Activated CD4-positive, alpha-beta memory T cell treated with anti-CD3 and anti-CD28 coated beads, Interleukin-2, amount 10 ng/mL, durations not matched to agents 7 days and 5 days (primary cell): ENCODE measurements at places on chromosomes 5 and 9. TPM values are rescaled to one million over a fixed set of nuclear protein-coding genes. Genes with fewer than 3 reads are reported as not detected.
A peak's percentile ranks its signal among the peaks of the same experiment; 100 is the strongest.

The ZBED3 gene
- total RNA-seq: 0.85 TPM

GRCh38 chr5:5276430-5276829 lies 136.3 kb downstream of the ADAMTS16 start:
- DNase-seq: no peak

DNA sequence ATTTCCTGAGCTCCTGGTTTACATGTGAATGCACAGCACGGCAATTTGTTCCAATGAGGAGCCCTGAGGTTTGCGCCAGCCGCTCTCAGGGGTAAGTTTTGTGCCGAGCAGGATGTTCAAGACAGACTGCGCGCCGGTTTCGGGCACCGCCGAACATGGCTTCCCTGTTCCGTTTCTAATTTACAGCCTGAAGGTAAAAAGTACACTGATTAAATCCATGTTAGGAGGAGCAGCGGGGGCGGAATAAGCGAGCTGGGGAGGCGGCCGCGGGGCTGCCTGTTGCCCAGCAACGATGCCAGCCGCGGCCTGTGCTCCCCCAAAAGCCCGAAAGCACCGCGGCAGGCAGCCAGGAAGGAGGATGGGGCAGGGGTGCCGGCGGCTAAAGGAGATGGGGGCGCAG lies 6.4 kb downstream of the SOWAHA start:
- no peak for DNase-seq

The HAPLN1 gene
- total RNA-seq: not detected

DNA sequence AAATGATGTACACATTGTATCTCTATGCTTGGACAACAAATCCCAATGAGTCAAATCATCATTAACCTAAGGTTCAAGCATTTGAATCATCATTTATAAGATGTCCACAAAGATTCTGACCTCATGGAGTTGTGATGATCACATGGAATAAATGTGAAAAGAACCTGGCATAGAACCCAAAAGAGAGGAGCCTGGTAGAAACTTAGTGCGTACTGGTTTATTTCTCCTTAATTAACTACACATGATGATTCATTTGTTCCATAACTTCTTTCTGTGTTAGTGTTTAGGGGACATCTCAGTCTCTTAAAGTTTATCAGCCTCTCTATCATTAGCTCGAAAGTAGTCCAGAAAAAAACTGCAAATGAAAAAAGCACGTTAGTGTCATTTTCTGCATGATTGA lies 411.6 kb downstream of the BRINP1 start:
- no peak for DNase-seq

GRCh38 chr5:77558266-77558665 lies 66.2 kb upstream of the WDR41 start:
- DNase-seq: no peak

GRCh38 chr9:127608104-127608966 lies 3.7 kb upstream of the STXBP1 start:
- peak; percentile 79 for DNase-seq

The ANKRD20A1 gene
- 3.6 TPM for total RNA-seq

- no peak for DNase-seq
These were observed 338.1 kb upstream of the MSX2 start for GRCh38 chr5:174386306-174386705.

DNA sequence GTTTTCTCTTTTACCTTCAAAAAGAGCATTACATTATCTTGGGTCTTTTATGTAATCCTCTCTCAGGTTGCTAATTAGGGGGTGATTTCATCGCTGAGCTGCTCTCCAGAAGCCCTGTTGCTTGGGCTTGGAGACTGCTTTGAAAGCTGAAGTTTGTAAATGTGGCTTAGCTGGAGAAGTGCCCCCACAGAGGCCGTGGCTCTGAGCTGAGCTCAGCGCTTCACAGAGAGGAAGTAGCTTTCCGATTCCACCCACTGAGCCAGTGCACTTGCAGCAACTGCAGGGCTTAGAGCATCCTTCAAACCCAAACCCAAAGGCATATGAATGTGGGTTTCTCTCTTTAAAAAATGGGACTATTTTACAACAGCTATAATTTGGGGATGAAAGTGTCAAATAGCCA lies 13.7 kb upstream of the NXNL2 start:
- DNase-seq: no peak

- no peak for DNase-seq
These were observed 32.2 kb downstream of the ZNF131 start for GRCh38 chr5:43152946-43153345.

DNA sequence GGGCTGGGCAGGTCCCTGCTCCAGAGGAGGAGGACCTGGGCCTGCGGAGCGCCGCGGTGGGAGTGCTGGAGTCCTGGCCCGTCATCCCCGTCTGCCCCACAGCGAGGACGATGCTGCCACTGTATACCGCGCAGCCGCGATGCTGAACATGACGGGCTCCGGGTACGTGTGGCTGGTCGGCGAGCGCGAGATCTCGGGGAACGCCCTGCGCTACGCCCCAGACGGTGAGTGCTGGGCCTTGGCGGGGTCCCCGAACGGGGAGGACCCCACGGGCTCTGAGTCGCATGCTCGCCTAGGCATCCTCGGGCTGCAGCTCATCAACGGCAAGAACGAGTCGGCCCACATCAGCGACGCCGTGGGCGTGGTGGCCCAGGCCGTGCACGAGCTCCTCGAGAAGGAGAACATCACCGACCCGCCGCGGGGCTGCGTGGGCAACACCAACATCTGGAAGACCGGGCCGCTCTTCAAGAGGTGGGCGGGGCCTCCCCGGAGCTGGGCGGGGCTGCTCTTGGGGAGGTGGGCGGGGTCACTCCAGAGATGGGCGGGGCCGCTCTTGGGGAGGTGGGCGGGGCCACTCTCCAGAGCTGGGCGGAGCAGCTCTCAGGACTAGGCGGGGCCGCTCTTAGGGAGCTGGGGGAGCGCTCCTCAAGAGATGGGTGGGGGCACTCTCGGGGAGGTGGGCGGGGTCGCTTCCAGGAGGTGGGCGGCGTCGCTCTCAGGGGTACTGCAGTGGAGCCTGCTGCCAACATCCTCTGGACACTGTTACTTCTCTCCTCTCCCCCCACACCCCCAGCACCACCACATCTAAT lies 13.1 kb downstream of the LRRC26 start:
- peak; percentile 67 for DNase-seq

DNA sequence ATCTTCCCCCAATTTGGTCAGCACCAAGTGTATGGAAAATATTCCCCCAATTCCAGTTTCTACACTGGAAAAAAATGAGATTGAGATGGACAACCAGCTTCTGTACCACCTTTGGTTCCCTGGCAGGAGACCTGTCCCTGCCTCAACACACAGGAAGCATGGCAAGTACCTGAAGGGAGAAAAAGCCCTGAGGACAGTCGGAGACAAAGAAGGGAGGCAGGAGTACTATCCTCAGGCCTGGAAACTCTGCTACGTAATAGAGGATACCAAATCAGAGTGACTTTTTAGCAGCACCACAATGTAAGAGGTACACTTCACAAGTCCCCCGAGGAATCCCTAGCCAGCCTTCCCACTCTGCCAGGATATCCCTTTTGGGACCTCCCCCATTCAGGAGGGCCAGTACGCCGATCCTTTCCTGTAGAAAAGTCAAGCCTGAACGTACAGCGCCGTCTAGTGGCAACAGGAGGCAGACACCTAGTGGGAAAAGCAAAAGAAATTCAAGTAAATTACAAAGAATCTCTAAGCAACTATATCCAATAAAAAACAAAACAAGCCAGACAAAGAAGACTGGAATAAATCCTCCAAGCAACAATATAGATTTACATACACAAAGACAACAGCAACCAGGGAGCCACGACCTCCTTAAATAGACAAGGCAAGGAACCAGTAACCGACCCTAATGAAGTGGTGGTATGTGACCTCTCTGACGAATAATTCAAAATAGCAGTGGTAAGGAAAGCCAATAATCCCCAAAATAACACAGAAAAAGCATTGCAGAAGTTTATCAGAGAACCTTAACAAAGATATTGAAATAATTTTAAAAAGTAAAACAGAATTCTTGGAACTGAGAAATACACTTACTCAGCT lies 63.3 kb upstream of the SLCO6A1 start:
- DNase-seq: peak; percentile 21

- DNase-seq: no peak
These were observed 11.5 kb downstream of the RGS3 start for GRCh38 chr9:113475031-113475430.

The HAVCR2 gene
- total RNA-seq: 66.9 TPM

The SLC25A2 gene
- 0.38 TPM for total RNA-seq

The SURF6 gene
- 9.3 TPM for total RNA-seq

DNA sequence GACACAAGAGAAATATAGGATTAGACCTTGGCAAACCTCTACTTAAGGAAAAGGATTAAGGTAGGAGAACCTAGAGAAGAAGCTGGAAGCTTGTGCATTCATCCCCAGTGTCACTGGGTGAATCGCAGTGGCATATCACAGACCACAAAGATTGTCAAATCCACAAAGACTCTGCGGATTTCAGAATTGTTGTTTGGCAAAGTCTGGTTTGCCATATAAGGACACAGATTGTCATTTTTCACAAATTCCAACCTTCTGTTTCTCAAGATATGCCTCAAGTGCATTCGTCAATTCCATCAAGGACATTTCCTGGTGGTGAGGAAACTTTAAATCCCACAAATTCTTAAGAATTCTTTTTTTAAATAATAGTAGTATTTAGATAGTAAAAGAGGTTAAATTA lies 395.1 kb upstream of the PAPPA start:
- no peak for DNase-seq

DNA sequence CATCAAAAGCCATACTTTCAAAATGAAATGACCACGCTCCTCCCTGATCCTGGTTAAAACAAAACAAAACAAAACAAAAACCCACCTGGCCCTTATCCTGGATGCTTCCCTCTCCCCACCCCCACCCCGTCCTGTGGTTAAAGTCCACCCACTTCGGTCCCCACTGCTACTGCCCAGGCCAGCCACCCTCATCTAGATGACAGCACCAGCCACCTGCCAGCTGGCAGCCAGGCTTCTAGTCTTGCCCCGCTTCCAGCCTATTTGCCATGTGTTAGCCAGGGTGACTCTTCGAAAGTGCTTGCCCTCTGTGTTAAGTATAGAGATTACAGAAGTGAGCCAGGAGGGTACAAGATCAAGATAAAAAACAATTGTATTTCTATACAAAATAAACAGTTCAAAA lies 27.5 kb upstream of the NCS1 start:
- no peak for DNase-seq

- no peak for DNase-seq
These were observed 706.6 kb downstream of the EFNA5 start for GRCh38 chr5:106964132-106964531.

DNA sequence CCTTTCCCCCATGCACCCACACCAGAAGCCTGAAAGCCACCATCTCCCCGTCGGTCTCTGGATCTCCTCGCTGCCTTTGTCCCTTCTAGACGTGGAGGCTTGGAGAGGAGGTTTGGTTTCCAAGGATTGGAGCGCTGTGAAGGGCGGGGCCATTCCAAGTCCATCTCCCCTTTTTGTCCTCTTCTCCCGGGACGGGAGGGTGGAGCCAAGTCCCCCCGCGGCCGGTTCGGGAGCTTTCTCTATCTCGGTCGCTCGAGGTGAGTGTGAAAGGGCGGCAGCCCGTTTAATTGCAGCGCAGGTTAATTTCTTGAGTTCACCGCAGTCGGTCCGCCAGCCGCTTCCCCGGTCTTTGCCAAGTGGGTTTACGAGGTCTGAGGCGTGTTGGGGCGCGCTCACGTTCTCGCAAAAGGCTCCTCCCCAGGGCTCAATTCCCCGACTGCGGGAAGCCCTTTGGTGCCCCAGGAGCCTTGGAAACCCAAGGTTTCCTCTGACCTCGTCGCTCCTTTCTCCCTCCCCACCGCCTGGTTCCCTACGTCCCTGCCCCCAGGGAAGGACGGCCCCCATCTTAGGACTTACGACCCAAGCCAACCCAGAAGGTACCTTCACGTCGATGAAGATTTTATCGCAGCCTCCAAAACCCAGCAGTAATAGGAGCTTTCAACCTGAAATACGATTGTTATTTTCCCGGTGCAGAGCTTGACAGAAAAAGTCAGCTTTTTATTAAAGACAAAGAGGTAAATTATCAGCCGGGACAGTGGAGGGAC lies 2.8 kb upstream of the ZNF462 start:
- DNase-seq: no peak

GRCh38 chr5:140553657-140554056 lies 3.6 kb downstream of the SRA1 start:
- no peak for DNase-seq

GRCh38 chr5:148805326-148806290 lies 20.8 kb upstream of the ADRB2 start:
- DNase-seq: no peak

The KIAA0825 gene
- total RNA-seq: 1.5 TPM

- no peak for DNase-seq
These were observed 71.6 kb upstream of the STC2 start for GRCh38 chr5:173399851-173400250.

DNA sequence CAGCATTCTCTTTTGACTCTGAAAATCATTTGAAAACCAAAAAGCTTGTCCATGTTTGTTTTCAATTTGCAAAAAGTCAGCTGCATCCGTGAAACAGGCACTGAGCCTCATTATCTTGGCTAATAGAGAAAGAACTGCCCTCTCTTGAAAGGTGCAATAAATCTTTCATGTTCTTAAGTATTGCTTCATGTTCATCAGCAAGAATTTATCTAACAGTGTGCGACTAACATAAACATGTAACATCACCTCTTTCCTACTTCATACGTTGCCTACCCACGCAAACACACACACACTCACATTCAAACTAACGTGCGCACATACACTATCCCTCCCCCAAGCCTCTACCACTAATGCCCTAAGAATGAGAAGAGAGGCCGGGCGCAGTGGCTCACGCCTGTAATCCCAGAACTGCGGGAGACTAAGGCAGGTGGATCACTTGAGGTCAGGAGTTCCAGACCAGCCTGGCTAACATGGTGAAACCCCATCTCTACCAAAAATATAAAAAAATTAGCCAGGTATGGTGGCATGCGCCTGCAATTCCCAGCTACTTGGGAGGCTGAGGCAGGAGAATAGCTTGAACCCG lies 629.7 kb upstream of the ZNF608 start:
- DNase-seq: no peak

The TMEFF1 gene
- total RNA-seq: 0.18 TPM

The UBE2QL1 gene
- total RNA-seq: 0.10 TPM

GRCh38 chr5:179906294-179906794 lies 1.4 kb downstream of the TBC1D9B start:
- no peak for DNase-seq

The DCANP1 gene
- not detected for total RNA-seq

- DNase-seq: no peak
These were observed 198.7 kb downstream of the GAPVD1 start for GRCh38 chr9:125460346-125460745.

The GBA2 gene
- total RNA-seq: 49.1 TPM

DNA sequence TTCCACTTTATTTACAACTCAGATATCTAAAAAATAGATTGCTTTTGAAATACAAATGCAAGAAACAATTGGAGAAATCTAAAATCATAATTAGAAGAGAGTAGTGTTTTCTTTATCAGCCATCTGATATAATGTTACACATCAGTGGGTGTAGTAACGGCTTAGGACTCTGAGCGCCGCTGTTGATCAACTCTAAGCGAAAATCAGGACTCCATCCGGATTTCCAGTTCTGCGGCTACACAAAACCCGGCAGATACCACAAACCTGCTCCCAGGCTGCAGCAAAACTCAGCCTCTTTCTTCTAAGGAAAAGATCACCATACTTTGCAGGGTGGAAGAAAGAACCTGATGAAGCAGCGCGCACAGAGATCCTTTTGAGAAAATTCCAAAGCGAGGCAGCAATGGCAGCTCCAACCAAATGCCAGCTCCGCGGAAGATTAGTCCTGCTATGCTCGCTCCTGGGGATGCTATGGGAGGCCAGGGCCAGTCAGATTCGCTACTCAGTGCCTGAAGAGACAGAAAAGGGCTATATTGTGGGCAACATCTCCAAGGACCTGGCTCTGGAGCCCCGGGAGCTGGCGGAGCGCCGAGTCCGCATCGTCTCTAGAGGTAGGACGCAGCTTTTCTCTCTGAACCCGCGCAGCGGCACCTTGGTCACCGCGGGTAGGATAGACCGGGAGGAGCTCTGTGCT lies at the start of gene PCDHGA9:
TSS of gene PCDHGA9 (plus strand) at position 226 of the 691 bp plus-strand sequence. CDS start at position 401, 175 bp downstream.
- no peak for DNase-seq
